ENCODE measurements at places on chromosomes 7 and 10. TPM values are rescaled to one million over a fixed set of nuclear protein-coding genes. Genes with fewer than 3 reads are reported as not detected.

DNA sequence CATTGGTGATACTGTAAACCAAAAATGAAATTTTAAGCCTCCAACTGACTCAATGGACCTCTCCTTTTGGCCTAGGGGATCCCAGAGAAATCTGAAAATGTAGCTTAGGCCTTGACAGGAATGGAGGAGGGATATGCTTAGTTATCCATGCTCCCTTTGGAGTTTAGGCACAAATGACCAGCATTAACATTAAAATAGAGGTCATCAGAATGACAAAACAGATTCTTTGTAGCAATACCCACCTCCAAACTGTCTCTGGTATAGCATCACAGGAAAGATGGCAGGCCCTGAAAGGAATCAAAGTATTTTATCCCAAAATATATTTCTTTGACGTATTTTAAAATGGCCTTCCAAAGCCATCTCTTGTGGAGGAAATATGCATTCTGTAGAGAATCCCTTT lies 39.1 kb upstream of the LRRN3 start:
- no peak for DNase-seq

DNA sequence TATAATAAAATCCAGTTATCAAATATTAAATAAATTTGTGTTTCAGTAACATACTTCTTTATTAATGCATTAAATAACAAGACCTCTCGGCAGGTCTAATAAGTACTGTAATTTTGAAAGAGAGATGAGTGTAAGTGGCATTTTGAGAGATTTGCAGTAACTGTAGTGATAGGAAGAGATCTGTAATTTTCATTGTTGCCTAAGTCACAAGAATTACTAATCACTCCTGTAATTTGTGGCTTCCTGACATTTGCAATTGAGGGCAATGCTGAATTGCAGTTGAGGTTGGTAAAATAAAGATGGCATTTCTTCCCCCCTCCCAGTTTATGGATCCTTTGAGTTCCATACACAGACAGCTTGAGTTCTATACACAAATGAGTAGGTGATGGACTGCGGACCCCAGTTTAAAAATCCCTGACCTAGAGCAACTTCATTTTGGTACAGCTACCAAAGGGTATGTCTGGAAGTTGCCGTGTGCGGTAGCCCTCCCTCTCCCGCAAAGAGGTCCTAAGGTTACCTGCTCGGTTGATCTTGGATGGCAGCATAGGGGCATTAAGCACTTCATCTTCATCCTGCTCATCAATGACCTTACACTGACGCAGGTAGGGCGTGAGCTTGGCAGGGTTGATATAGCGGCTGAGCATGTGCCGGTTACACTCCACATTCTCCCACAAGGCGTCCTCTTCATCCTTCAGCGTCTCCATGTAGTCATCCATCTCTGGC lies 96.4 kb downstream of the CARD11 start:
- no peak for DNase-seq

DNA sequence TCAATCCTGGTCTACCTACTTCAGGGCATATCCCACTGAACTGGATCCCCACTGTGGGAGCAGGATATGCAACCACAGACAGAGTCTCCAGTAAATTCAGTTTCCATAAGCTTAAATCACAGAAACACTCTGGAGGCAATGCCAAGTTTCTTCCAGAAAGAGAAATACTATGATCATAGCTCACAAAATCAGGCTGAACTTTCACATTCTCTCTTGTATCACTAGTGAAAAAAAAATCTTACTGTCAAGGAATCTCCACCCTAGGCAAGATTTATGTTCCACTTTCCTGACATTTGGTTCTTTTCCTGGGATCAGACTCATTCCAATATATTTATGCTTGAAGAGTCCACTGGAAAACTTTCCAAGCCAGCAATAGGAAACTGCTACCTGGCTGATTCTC lies 749.0 kb downstream of the SUGCT start:
- no peak for DNase-seq

- no peak for DNase-seq
These were observed 15.8 kb upstream of the TMEM236 start for GRCh38 chr10:17736223-17736622.

DNA sequence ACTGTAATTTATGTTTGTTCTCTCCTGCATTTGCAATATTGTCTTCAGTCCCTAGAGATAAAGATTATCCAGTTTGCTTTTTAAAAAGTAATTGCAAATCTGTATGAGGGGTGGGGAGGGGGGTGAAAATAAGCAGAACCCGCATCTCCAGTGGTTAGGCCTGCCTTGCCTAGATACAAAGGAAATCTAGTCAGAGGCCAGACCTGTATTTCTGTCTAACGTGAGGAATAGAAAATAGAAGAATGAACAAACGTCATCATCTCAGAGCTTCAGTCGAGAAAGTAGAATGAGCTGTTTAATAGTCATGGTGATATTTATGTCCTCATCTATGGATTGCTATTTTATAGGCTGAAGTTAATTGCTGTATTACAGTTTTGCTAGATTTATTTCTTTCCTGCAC lies 284.2 kb downstream of the BICC1 start:
- DNase-seq: no peak

DNA sequence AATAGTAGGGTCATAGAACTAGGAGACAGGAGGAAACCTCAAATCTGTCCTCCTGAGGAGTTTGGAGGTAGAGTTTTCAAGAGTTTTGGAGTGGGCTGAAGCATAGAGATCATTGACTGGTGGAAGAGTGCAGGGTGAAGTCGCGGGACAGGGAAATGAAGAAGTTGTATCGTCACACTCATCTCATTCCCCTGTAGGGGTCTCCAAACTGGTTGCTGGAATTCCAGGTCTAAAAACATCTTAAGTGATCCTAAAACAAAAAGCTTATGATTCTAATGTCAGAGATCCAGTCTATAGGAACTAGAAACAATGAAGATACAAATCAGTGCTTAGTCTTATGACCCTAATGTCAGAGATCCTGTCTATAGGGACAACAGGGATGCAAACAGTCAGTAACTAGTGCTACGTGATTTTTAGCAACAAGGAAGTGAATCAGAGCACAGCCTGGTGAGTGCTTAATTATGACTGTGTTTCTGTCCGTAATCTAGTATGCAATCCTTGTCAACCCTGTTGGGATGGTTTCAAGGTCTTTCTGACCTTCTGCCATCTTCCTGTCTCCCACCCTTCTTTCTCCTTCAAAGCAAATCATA lies 139.4 kb downstream of the SKIDA1 start:
- DNase-seq: no peak

GRCh38 chr10:81843042-81843441 lies 32.0 kb upstream of the NRG3 start:
- peak; percentile 37 for DNase-seq

DNA sequence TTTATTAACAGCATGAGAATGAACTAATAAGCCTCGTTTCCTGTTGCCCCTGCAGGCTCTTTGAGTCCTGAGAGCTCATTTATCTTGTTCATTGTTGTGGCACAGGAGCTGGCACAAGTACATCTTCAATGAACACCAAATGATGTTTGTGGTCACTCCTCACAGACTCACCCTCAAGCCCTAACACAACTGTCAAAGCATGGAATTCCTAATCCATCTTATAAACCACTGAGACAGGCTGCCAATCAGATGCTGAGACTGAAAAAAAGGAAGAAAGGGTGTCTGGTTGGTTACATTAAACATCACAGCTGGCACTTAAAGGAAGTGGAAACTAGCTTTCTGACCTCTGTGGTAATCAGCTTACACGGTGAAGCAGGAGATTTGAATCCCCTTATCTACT lies 7.7 kb upstream of the CCDC172 start:
- no peak for DNase-seq

DNA sequence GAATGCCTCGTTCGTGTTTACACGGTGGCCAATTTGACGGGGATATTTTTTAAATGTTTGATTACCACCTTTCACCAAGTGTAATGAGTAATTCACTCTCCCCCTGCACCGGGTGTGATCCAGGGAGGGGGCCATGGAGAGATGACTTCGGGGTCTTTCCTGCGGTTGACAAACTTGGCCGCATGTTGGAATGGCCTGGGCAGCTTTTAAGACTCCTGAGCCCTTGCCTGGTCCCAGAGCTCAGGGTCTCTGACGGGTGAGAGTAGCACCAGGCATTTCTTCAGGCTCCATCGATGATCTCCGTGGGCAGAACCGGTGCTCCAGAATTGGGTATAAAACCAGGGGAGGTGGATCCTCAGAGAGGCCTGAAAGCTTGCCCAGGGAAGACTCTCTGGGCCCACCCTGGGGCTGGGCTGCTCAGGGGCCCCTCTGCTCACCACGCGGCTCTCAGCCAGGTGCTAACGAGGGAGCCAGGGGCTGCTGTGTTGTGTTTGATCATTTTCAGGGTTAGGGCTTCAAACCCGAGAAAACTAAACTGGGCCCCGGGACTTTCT lies 882 bp downstream of the ZNF282 start:
- DNase-seq: no peak

- no peak for DNase-seq
These were observed 27.0 kb downstream of the RAPGEF5 start for GRCh38 chr7:22329816-22330524.

DNA sequence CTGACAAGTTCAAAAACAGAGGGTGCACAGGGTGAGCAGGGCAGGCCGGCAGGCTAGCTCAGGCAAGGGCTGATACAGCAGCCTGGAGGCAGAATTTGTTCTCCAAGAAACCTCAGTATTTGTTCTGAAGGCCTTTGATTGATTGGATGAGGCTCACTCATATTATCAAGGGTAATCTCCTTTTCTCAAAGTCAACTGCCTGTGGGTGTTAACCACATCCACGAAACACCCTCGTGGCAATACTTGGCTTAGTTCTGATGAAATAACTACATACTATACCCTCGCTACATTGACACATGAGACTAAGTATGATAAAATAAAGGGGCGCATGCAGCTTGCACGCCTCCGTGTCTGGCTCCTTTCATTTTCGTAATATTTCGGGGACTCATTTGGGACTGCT lies 4.4 kb upstream of the PPP2R2D start:
- no peak for DNase-seq

DNA sequence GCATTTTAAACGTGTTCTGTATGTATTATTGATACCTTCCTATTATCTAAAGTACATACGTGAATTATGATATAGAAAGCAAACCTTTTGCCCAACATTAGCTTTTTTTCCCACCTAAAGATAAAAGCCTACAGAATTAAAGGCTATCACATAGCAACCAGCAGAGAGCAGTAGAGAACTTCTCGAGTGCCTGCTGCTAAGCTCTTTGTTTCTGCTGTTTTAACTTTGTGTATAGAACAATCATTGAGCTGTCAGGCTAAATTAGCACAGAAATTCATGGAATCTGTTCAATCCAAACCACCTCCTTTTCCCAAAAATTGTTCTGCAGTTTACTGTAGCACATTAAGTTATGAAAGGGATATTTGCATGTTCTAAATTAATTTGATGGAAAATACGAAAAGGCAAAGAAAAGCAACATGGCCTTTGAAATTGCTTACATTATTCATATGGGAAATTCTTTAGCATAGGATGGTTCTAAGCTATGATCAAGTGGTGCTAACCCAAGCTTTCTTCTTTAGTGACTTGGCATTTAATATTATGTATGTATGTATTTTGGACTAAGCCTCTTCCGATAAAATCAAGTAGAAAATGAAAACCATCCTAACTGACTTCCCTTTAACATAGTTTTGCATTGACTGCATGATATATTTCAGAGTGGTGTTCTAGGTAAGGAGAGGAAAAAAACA lies 1288.5 kb downstream of the GATA3 start:
- DNase-seq: peak; percentile 53

GRCh38 chr10:3393958-3394357 lies 221.4 kb upstream of the PITRM1 start:
- DNase-seq: no peak

DNA sequence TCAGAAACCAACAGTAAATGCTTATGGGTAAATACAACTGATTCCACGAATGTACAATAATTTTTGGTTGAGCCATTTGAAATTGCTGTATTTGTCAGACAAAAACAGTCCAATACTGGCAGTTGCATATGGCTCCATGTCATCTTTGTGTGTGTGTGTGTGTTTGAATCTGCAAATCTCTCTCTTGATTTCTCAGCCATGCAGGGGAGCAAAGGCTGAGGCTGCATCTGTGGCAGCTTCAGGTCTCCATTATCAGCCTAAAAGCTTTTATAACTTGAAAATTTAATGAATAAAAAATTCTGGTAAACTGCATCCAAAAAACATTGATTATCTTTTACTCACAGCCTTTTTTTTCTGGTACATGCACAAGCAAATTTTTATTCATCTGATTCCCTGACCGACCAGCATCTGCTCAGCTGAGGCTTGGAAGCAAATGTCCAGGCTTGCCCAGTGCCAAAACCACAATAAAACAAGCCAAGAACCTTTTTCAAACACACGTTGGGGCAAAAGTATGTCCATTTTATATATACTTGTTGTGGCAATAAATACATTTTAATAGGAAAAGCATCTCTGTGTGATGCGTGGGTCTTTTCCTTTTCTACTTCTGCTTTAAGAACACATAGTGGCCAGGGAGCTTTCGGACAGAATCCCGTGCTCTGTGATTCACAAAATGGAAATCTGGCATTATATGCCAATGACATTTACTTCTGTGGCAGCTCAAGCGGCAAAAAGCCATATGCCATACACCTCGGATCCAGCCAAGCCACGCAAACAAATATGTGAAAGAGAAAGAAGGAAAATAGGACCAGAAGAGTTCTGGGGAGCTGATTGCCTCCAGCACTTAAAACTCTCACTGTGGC lies 275.6 kb upstream of the AOAH start:
- no peak for DNase-seq

- no peak for DNase-seq
These were observed 31.3 kb downstream of the THNSL1 start for GRCh38 chr10:25047591-25048301.

DNA sequence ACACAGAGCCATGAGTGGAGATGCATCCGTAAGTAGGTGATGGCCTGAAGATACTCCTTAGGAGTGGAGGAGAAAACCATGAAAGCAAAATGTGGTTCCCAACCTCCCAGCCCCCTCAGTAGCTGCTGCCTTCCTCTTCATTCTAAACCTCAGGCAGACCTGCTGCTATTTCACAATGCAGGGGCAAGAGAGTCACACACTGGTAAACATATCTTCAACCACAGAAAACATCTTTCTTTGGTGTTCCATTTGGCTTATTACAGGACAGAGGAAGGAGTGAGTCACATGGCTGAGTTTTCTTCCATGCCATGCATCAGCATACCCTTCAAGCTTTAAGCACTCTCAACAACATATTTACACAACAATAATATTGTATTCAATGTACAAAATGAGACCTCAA lies 342.1 kb downstream of the BMPER start:
- DNase-seq: no peak

GRCh38 chr7:95394370-95394769 lies 1.8 kb downstream of the PON3 start:
- no peak for DNase-seq

GRCh38 chr7:123716877-123717276 lies 31.9 kb downstream of the WASL start:
- DNase-seq: no peak

The STAG3 gene
- total RNA-seq: 0.13 TPM

The SOSTDC1 gene
- total RNA-seq: not detected

The RBP4 gene
- total RNA-seq: not detected

The OR2A42 gene
- total RNA-seq: not detected

The TPK1 gene
- total RNA-seq: 16.4 TPM

The NUDCD3 gene
- 72.4 TPM for total RNA-seq
